ENCODE measurements at places on chromosomes 16 and 17.

GRCh38 chr17:19986941-19987861, 9.6 kb upstream of the AKAP10 start:
- no peak for DNase-seq

GRCh38 chr16:3974751-3975150, 94.2 kb upstream of the CREBBP start:
- DNase-seq = no peak

DNA sequence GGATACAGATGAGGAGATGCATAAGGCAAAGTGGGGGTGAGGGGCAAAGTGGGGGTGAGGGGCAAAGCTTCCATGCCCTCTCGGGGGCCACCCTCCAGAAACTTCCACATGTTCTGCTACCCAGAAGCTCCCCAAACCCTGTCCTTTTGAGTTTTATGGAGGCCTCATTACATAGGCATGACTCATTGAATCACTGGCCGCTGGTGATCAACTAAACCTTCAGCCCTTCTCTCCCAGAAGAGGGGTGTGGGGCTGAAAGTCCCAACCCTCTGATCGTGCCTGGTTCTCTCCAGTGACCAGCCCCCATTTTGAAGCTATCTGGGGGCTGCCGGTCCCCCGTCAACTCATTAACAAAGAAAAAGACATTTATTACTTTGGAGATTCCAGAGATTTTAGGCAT, 27.5 kb downstream of the ITGAE start:
- no peak for DNase-seq

DNA sequence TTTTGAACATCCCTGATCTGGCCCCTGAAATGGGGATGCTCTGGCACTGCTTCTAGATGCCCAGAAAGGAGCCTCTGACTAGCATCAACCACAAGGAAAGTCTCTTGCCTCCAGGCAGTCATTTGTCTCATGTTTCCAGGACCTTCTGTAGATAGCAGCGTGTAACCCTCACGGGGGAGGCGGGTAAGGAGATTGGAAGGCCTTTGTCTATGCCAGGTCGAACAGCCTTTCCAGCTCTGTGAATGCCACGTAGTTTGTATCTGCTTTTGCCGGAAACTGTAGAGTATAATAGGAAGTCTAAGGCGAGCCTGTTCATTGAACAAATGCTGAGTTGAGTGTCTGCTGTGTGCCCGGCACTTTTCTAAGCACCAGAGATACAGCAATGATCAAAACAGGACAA, 43.9 kb upstream of the AQP8 start:
- DNase-seq = no peak

DNA sequence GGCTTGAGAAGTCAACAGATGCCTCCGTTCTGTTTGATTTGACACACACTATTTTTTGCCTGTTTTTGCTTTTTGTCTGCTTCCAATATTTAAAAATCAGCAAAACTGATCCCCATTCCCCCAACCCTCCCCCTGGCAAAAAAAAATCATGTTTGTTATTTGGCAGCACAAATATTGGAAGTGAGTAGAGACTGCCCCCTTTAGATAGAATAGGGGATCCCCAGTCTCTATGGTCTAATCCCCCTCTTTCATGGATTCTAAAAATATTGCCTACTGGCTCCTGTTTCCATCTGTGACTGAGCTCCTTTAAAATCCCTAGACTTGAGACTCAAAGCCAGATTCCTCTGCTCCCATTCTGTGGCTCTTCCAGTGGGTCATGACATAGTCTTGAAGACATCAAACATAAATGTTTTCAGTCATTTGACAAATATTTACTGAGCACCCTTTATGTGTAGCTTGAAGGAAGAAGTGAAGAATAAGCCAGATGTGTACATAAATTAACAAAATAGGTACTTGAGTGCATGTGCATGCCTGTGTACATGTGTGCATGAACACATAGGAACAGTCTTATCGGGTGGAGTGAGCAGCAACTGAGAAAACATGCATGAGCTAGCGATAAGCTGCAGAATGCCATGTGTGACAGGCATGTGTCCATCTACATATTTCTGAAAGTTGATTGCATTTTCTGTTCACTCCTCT, 101.2 kb downstream of the SALL1 start:
- DNase-seq = no peak

DNA sequence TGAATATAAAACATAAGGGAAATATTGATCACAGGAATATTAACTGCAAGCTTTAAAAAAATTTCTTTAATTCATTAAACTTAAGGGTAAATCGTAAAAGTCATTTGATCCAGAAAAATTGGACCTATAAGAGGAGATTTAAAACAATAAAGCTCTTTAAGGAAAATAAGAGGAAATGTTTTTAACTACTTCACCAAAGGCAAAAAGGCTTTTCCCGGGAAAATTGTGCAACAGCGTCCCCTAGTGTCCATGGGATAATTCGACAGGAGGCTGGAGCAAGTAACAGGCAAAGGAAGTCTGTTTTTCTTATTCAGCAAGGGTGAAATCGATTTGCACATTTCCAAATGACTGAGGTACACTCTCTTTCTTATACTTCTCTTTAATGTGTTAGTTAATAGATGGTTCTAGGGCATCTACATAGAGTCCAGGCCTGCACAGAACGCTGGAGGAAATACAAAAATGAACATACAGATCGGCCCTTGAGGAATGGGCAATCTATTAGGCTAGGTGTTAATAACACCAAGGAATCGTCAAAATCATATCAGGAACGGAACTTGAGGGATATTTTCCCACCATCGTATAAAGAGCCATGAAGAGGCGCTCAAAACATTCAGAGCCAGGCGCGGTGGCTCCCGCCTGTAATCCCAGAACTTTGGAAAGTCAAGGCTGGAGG, 61.4 kb downstream of the ZNF18 start:
- no peak for DNase-seq

DNA sequence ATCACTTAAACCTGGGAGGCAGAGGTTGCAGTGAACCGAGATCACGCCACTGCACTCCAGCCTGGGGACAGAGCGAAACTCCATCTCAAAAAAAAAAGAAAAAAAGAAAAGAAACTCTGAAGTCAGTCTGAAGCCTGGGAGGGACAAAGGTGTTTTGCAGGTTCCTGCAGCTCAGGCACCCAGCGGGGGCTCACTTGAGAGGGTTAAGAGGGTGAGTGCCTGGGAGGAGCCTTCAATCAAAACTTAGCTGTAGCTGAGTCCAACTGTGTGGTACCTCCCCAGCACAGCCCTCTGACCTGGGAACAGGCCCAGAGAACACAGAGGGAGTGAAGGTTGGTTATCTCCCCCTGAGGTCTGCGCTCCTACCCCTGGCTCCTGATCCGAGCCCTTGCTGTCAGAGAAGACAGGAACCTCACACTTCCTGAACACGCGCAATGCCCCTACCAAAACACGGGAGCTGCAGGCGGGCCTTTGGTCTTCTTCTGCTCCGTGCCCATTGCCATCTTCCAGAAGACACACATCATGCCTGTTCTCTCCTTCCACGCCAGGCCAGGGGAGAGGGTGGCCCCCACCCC, 20.4 kb upstream of the ZC3H18 start:
- no peak for DNase-seq

GRCh38 chr17:45050481-45051059, 862 bp downstream of the DCAKD start:
- DNase-seq = peak; percentile 35

DNA sequence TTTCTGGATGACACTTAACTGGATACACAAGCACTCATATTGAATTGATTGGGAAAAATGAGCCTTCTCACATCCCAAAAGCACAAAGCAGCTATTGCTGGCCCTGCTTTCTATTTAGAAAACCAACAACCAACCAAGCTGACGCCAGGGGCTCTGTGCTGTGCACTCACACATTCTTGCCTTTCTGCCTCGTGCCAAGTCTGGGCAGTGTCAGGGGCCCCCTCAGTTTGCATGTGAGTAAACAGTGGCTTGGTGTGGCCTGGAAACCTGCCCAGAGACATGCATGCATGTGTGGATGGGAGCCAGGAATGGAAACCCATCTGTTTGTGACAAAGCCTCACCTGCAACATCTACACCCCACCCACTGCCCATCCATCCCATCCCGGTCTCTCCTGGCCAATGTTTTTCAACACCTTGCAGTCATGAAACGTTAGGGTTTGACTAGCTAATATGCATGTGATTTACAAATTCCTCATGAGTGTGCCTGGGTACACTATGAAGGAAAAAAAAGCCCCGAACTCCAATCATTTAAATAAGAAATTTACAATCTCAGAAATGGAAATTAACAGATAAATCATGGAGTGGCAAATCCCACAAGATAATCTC, 20.4 kb downstream of the MIEF2 start:
- no peak for DNase-seq

GRCh38 chr17:82909322-82909904, 69.6 kb upstream of the ZNF750 start:
- no peak for DNase-seq

DNA sequence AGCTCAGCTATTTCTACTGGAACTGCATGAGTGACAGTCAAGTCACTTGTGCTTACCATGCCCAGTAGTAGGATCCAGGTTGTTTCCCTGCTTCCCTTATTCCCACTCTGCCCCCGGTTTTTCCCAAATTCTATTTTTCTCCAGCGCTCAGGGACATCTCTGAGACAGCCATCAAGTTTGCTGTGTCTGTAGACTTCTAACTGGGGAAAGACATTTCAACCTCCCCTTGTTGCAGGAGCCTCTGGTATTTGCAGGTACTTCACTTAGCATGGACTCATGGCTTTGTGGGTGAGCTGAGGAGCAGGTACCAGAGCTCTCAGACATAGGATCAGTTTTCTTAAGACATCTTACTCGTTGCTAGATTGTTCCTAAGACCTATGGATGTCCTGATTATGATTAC, 801.6 kb upstream of the RBFOX1 start:
- DNase-seq = no peak

GRCh38 chr16:54590836-54591235, 304.2 kb upstream of the IRX3 start:
- no peak for DNase-seq

DNA sequence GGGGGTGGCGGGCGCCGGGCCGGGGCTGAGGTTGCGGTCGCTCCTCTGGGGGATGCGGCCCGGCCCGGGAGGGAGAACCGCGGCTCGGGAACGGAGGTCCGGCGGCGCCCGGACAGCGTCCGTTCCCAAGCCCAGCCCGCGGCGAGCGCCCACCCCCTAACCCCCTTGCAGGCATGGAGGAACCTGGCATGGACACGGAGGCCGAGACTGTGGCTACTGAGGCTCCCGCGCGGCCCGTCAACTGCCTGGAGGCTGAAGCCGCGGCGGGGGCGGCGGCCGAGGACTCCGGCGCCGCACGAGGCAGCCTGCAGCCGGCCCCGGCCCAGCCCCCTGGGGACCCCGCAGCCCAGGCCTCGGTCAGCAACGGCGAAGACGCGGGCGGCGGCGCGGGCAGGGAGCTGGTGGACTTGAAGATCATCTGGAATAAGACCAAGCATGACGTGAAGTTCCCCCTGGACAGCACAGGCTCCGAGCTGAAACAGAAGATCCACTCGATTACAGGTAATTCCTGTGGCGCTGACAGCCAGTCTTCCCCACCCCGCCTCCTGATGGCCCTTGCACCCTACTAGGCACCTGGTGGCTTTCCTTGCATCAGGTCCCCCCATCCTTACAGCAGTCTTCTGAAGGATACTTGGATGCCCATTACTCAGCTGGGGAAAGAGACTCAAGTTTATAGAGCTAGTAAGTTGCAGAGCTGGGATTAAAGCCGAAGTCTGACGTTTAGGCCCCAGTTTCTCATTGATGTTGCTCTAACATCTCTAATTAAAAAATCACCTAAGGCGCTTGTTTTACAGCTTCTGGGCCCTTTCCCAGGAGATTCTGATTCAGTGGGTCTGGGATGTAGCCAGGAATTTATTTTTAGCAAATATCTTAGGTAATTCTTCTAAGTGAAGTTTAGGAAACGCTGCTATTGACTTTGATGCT, 514 bp downstream of the UBFD1 start:
- no peak for DNase-seq

GRCh38 chr16:47377154-47377553, 83.7 kb downstream of the ITFG1 start:
- no peak for DNase-seq

- DNase-seq = no peak
These were observed 28.7 kb downstream of the LITAFD start for GRCh38 chr16:8910811-8911210.

DNA sequence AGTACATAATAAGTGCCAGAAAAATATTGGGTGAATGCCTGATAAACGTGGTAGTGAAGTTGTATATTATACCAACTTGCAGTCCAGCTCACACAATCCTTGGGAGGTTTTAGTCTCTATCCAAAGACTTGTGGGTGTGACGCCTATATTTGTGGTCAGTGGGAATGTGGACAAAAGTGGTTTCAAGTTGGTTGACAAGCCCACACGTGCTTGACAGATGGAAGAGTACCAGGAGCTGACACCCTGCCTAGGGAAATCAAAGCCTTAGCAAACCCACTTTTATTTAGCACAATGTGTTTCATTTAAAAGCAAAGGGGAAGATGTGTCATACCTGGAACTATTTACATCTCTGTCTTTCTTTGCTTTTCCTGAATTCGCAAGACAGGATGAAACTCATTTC, 79.0 kb downstream of the CA10 start:
- DNase-seq = no peak

DNA sequence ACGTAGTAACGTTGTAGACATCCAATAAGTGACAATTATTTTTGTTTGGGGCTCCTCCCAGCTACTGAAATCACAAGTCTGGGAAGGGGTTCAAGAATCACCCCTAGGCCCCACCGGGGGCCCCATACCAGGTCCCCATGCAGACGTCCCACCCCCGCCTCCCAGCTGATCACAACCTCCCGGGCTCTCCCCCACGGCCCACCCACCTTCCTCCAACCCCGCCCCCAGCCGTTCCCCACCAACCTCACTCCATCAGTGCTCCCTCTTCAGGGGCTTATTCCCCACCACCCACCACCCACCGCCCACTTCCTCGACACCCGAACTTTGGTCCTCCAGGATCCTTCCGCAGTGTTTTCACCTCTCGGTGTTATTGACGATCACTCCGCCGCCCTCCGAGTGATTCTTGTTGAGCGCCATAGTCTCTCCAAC, 240 bp downstream of the WBP2 start:
- peak; percentile 58 for DNase-seq

DNA sequence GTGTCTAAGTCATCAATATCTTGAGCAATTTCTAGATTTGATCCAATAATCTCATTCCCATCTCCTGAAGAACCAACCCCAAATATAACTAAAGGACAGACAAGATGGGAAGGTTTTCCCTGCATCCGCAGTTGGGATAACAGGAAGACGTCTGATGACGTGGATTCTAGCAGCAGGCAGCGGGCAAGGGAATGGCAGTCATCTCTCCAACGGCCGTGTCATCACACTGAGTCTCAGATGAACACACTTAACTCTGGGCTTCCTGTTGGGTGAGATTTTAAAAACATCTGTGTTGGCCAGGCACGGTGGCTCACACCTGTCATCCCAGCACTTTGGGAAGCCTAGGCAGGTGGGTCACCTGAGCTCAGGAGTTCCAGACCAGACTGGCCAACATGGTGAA, 20.9 kb upstream of the TIMP2 start:
- DNase-seq = no peak

GRCh38 chr17:67016039-67016762, 28.2 kb upstream of the CACNG1 start:
- DNase-seq = no peak

GRCh38 chr17:35103271-35103670, 16.4 kb downstream of the RAD51D start:
- DNase-seq = no peak

Measured in stimulated activated CD4-positive, alpha-beta T cell treated with anti-CD3 and anti-CD28 coated beads, Interleukin-2, amount 100 ng/mL, for 4 hours (primary cell).